ENCODE measurements at places on chromosomes 13 and 19. TPM values are rescaled to one million over a fixed set of nuclear protein-coding genes. Genes with fewer than 3 reads are reported as not detected.
A peak's percentile ranks its signal among the peaks of the same experiment; 100 is the strongest.

DNA sequence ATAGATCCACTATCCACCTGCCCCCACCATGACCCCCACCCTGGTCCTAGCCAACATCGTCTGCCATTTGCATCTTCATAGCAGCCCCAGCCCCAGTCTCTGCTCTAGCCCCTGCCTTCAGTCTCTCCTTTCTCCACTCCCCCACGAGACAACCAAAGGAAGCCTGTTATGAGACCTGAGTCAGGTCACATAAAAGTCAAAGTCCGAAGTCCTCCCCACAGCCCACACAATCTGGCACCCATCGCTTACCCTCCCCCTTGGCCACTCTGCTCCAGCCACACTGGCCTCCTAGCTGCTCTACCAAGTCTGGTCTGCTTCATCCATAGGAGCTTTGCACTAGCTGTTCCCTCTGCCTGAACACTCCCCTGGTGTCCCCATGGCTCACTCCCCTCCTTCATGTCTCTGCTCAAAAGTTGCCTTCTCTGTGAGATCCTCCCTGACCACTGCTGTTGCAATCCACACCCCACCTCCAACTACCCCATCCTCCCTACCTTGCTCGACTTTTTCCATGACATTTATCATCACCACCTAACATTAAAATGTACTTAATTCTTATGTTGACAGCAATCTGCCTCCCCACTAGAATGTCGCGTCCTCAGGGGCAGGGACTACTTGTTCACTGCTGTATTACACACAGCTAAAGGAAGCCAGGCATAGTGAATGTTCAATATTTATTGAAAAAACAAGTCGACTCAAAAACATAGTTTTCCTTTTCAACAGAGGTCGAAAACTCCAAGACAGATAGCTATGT is 1.2 kb upstream of the PLEKHG2 start:
- no peak overlapping the region for H3K4me3 ChIP-seq
- peak; percentile 54 for DNase-seq
- peak overlapping the region; percentile 92 for H3K27ac ChIP-seq
- H3K36me3 ChIP-seq = no peaks in the 10 kb centered on the region
- H3K4me1 ChIP-seq = peaks cover 24% of the 10 kb centered on the region
- no peaks in the 10 kb centered on the region for H3K27me3 ChIP-seq

DNA sequence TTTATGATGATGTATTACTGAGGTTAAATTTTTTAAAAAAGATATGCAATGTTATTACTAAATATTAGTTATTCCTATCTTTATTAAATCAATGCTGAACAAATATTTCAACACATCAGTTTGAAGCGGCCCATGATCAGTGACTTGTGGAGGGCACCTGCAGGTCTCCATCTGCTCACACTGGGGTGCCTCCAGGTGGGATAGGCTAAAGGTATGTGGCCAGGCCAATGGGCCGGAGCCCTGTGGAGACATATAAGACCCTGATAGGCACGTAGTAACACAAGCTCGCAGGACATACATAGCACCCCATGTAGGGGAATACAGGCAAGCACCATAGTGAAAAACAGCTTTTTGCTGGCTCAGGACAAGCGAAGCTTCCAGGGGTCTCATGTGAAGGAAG is 469.8 kb downstream of the ZNF536 start:
- H3K27ac ChIP-seq = no peak overlapping the region
- no peaks in the 10 kb centered on the region for H3K27me3 ChIP-seq
- no peaks in the 10 kb centered on the region for H3K36me3 ChIP-seq
- no peaks in the 10 kb centered on the region for H3K4me1 ChIP-seq
- no peak overlapping the region for H3K4me3 ChIP-seq

- H3K4me1 ChIP-seq = peaks cover 30% of the 10 kb centered on the region
- no peak for DNase-seq
- H3K27me3 ChIP-seq = no peaks in the 10 kb centered on the region
- no peak overlapping the region for H3K27ac ChIP-seq
Observed at GRCh38 chr19:57359300-57359699, 4.1 kb upstream of the TRAPPC2B start.

GRCh38 chr19:48797103-48797502 is 13.7 kb downstream of the BCAT2 start:
- H3K27ac ChIP-seq = no peak overlapping the region
- peaks cover 11% of the 10 kb centered on the region for H3K4me1 ChIP-seq
- H3K27me3 ChIP-seq = no peaks in the 10 kb centered on the region
- H3K36me3 ChIP-seq = no peaks in the 10 kb centered on the region

TICAM1 gene
- total RNA-seq = 12.0 TPM

ZNF71 gene
- total RNA-seq = 5.2 TPM

IL12RB1 gene
- 1.4 TPM for total RNA-seq

All from adrenal gland (tissue), 19 donors.